ENCODE measurements at places on chromosomes 2 and 18. TPM values are rescaled to one million over a fixed set of nuclear protein-coding genes. Genes with fewer than 3 reads are reported as not detected.

GRCh38 chr2:13768274-13768673 is 864.2 kb upstream of the LRATD1 start:
- H3K4me3 ChIP-seq = no peak overlapping the region
- no peaks in the 10 kb centered on the region for H3K4me1 ChIP-seq
- H3K27me3 ChIP-seq = no peaks in the 10 kb centered on the region
- H3K27ac ChIP-seq = no peak overlapping the region

- no peak overlapping the region for H3K4me3 ChIP-seq
- no peaks in the 10 kb centered on the region for H3K27me3 ChIP-seq
- no peaks in the 10 kb centered on the region for H3K4me1 ChIP-seq
- H3K36me3 ChIP-seq = no peaks in the 10 kb centered on the region
- H3K27ac ChIP-seq = no peak overlapping the region
- no peak for DNase-seq
These were observed 49.3 kb downstream of the OLA1 start for GRCh38 chr2:174198846-174199564.

GRCh38 chr2:196361606-196362326 is 190.4 kb upstream of the STK17B start:
- no peaks in the 10 kb centered on the region for H3K4me1 ChIP-seq
- no peaks in the 10 kb centered on the region for H3K36me3 ChIP-seq
- DNase-seq = peak; percentile 37
- H3K27ac ChIP-seq = peak overlapping the region; percentile 27
- no peaks in the 10 kb centered on the region for H3K27me3 ChIP-seq

The BUB1 gene
- 2.9 TPM for total RNA-seq
